ENCODE measurements at places on chromosomes 5 and 9.
A peak's percentile ranks its signal among the peaks of the same experiment; 100 is the strongest.

DNA sequence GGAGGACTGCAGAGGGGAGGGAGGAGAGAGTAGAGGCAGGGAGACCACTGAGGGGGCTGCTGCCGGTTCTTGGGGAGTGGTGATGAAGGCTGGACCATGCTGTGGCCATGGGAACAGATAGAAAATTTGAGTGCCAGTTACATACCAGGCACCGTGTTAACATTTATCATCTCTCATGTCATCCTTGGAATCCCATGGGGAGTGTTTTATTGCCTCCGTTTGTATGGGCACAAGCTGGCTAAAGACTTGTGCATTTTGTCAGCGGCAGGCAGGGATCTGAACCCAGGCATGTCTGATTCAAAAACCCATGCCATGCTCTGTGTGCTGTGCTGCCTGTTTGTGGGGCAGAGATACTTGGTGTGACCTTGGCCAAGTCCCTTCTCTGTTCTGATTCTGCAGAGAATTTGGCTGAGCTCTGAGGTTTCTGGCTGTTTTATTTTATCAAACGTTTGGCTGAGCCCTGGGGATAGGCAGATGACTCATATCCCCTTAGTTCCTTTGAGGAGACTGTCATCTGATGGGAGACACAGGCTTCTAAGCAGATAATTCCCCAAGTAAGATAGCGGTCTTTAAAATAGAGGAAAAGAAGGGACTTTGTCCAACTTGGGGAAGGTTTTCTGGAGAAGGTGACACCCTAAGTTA, 22.2 kb downstream of the COL27A1 start:
- no peak for DNase-seq

GRCh38 chr9:121746866-121747265, 95.4 kb downstream of the DAB2IP start:
- no peak for DNase-seq

GRCh38 chr9:37104183-37104889, 16.0 kb upstream of the ZCCHC7 start:
- DNase-seq = no peak

- no peak for DNase-seq
Measured at GRCh38 chr9:131436865-131437271, 43.0 kb downstream of the PRRC2B start.

- no peak for DNase-seq
Measured at GRCh38 chr5:38360323-38361061, 102.1 kb downstream of the EGFLAM start.

DNA sequence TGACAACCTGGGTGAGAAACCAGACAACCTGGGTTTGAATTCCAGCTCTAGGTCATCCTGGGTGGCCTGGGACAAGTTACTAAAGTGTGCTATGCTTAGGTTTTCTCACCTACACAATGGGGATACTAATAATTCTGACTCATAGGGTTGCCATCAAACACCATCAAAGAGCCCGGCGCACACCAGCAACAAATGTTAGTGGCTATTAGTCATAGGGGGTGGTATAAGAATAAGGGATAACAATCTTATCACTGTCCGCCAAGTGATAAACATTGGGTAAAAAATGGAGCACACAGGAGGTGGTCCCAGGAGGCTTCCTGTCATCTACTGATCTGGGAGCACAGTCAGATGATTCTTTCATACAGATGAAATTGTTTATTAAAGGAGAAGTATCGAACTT, 61.4 kb upstream of the AFAP1L1 start:
- no peak for DNase-seq

- no peak for DNase-seq
Measured at GRCh38 chr5:856531-857425, 6.0 kb upstream of the ZDHHC11 start.

GRCh38 chr5:9361835-9362234, 184.0 kb downstream of the SEMA5A start:
- DNase-seq = peak; percentile 90

DNA sequence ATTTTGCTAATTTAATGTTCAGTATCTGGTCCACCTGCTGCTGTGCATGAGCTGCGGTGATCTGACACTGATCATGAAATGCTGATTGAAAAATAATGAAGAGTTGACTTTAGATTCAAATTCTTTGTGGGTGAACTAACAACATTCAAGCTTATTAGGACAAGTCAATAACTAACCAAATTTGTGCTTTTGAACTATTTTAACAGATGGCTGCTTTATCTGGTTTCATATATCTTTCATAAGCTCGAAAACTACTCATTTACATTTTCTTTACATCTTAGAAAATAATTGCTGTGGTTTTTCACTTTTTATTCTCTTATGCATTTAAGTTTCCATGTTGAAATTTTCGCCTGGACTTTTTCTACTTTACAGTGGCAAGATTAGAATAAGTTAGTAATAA, 274.8 kb upstream of the CCNG1 start:
- no peak for DNase-seq

Data from Karpas-422 (cell line).